Stimulated activated CD4-positive, alpha-beta T cell treated with anti-CD3 and anti-CD28 coated beads, Interleukin-4, amount 100 ng/mL, for 1 hour (primary cell): ENCODE measurements at places on chromosomes 4 and X.

- DNase-seq = no peak
Measured at GRCh38 chr4:24279911-24280375, 304.4 kb downstream of the DHX15 start.

GRCh38 chrX:38618180-38618579 is 56.8 kb downstream of the TSPAN7 start:
- DNase-seq = no peak

GRCh38 chrX:110743679-110744340 is 51.8 kb downstream of the CHRDL1 start:
- DNase-seq = no peak

- DNase-seq = no peak
Measured at GRCh38 chr4:170651786-170652185, 562.0 kb upstream of the AADAT start.

DNA sequence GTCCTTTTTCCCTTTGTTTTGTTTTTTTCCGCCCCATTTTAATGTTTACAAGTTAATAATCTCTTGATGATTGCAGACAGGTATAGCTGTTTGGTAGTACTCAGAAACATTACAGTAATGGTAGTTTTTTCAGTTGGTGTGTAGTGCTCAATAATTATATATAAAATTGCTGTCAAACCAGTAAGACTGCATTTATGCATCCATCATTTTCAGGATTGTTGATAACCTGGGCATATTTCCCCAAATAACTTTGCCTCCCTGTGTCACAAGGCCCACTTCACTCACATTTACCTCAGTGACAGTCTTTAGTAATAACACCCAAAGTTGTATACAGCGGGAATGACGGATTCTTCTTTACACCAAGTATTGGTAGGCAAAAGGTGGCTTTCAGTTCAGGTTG is 16.1 kb downstream of the ARFIP1 start:
- no peak for DNase-seq

- no peak for DNase-seq
Measured at GRCh38 chrX:21929209-21929608, 11.3 kb upstream of the SMS start.

DNA sequence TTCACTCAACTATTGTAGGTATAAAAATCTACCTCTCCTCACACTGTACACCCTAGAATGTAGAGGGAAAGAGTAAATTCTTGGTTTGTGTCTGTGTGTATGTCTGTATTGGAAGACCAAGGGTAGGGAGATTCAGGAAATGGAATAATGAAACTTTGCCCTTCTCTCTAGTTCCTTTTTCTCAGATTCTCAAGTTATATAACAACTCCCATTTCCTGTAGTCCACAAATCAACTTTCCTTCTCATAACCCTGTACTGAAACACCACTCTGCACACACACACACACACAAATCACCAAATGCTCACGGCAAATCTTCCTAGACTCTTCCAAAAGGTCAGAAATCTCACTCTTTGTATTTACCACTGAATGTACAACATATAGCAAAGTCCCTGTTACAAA is 824.5 kb upstream of the DIAPH2 start:
- DNase-seq = no peak

GRCh38 chr4:165364452-165365080 is 14.2 kb upstream of the CPE start:
- DNase-seq = no peak
